ENCODE measurements at places on chromosomes 6 and 20.

- DNase-seq: no peak
These were observed 15.7 kb downstream of the BRD2 start for GRCh38 chr6:32983964-32984621.

- DNase-seq: no peak
These were observed 38.6 kb upstream of the PIM1 start for GRCh38 chr6:37131104-37131959.

DNA sequence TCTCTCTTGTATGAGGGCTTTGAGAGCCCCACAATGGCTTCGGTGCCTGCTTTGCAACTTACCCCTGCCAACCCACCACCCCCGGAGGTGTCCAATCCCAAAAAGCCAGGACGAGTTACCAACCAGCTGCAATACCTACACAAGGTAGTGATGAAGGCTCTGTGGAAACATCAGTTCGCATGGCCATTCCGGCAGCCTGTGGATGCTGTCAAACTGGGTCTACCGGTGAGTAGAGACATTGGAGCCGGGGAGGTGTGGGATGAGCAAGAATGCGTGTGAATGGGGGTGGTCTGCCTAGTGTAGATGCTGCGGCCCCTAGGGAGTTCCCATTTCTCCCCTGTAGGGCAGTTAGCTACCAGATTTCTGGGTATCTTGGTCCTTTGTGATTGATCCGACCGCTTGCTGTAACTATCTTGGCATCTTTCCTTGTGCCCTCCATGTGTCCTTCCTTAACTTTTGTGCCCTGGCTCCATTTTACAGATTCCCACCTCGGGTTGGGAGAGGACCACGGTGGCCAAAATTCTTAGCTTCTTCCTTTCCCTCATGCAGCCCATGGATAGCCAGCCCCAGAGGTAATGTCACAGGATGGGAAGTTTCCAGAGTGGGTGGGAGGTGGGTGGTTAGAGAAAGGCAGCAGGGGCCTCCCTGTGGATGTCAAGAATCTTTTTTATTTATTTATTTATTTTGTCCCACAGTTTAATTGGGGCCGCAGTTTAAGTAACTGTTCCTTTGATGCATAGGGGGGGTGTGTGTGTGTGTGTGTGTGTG, 6.3 kb downstream of the BRD2 start:
- DNase-seq: no peak

DNA sequence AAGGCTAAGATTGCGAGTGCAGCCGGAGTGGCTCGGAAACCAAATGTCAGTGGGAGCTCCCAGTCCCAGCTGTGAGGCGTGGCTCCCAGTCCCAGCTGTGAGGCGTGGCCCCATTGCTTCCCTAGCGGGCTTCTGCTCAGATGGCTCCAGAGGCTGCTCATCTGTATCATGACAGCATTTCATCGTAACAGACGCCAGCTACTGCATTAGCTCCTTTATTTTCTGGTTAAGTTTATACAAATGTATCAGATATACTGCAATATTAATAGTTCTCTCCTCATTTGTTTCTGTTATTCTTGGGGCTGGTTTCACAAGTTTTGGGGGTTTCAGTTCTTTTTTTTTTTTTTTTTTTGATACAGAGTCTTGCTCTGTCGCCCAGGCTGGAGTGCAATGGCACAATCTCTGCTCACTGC, 34.7 kb upstream of the TBXT start:
- no peak for DNase-seq

GRCh38 chr6:165568326-165568725, 94.7 kb downstream of the PDE10A start:
- no peak for DNase-seq

- no peak for DNase-seq
These were observed 200.0 kb upstream of the SULF2 start for GRCh38 chr20:47985092-47985850.

- no peak for DNase-seq
These were observed 267.9 kb downstream of the ADGRG6 start for GRCh38 chr6:142569676-142570075.

DNA sequence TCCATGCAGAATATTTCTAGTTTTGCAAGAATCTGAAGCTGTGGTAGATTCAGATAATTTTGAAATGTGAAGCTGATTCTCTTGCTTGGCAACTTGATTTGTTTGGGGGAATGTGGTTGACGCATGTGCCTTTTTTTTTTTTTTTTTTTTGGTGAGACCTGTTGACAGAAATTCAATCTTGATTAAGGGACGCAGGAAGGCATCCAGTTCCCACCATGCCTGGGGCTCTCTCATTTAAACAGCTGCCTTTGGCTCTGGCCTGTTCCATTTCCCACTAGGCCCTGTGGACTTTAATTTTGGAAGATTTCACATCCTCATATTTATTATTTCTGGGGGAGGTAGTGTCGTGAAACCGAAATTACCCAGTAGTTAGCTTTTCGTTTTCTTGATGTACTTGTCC, 8.6 kb downstream of the TPX2 start:
- no peak for DNase-seq

GRCh38 chr6:47701363-47701762, 3.0 kb downstream of the ADGRF4 start:
- no peak for DNase-seq

DNA sequence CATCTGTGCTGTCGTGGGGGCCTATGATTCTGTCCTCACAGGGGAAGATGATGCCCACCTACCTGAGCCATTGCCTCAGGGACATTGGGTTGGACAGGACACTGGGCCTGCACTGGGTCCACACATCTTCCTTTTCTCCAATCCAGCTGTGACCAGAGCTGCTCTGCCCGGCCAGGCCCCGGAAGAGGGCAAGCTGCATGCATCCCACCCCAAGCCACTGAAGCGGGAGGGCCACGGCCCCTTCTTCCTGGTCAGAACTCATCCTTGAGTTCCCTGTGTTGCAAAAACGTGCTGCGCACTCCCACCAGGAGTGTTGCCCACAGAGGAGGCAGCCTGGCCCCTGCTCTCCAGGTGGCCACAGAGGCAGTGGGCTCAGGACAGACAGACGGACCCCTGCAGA, 38.2 kb downstream of the SPDEF start:
- DNase-seq: no peak
